GM23338 (cell line): ENCODE measurements at places on chromosomes 5 and 9. TPM values are rescaled to one million over a fixed set of nuclear protein-coding genes. Genes with fewer than 3 reads are reported as not detected.

COL27A1 gene
- total RNA-seq: 12.9 and 18.0 TPM in 2 replicates

GRCh38 chr5:14397717-14398116, 183.9 kb upstream of the OTULINL start:
- no peak for DNase-seq
- H3K4me1 ChIP-seq: no peaks in the 10 kb centered on the region
- peaks cover 22% of the 10 kb centered on the region for H3K36me3 ChIP-seq
- H3K4me3 ChIP-seq: no peak overlapping the region
- H3K27me3 ChIP-seq: no peaks in the 10 kb centered on the region
- 0 out of 2 replicates have a peak overlapping the region, but pooled peaks have one; percentile 39 for H3K27ac ChIP-seq

GRCh38 chr5:115098041-115098702, 71.5 kb downstream of the TRIM36 start:
- H3K4me3 ChIP-seq: no peak overlapping the region
- no peak overlapping the region for H3K27ac ChIP-seq
- H3K4me1 ChIP-seq: peaks cover 6% of the 10 kb centered on the region

DNA sequence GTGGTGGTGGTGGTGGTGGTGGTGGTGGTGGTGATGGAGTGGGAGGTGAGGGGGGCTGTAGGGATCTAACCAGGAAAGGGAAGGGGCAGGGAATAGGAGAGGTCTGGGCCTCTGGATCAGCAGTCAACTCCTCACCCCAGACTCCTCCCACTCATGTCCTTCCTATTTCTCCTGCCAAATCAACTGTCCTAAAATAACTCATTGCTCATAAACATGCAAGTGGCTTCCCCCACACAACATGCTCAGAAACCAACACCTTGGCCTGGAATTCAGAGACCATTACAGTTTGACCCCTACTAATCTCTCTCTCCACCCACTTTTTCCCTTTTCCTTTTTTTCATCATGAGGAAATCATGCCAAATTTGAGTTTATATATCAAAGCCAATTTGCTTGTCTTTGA, 8.4 kb upstream of the FSD1L start:
- H3K4me3 ChIP-seq: no peak overlapping the region
- H3K27me3 ChIP-seq: no peaks in the 10 kb centered on the region
- DNase-seq: no peak
- H3K27ac ChIP-seq: no peak overlapping the region

- no peaks in the 10 kb centered on the region for H3K27me3 ChIP-seq
- H3K27ac ChIP-seq: peak overlapping the region; percentile 94
- no peaks in the 10 kb centered on the region for H3K36me3 ChIP-seq
- peaks cover 27% of the 10 kb centered on the region for H3K4me1 ChIP-seq
- DNase-seq: peak; percentile 96
Observed at GRCh38 chr9:469672-470551, 255.2 kb downstream of the DOCK8 start.
